Jurkat, Clone E6-1 (cell line): ENCODE measurements at places on chromosomes 3 and 15.
A peak's percentile ranks its signal among the peaks of the same experiment; 100 is the strongest.

DNA sequence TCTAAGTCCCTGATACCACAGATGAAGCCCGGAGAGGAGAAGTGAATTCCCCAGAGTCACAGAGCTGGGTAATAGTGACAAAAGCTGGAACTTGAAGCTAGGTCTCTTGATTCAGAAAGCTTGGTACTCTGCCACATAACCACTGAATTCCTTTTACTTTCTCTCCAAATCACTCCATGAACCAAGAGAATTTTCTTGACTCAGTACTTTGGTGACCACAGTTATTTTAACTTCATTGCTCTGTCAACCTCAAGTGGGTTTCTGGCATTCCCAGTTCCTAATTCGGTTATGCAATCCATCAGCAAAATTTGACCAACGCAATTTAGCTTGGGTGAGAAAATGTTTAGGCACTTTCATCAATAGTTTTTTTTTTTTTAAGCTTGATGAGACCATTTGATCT lies 61.0 kb upstream of the PPARG start:
- DNase-seq: no peak

GRCh38 chr15:61524086-61524485 lies 295.0 kb upstream of the RORA start:
- no peak for DNase-seq

- no peak for DNase-seq
Observed at GRCh38 chr3:158920371-158920770, 118.5 kb downstream of the MFSD1 start.

DNA sequence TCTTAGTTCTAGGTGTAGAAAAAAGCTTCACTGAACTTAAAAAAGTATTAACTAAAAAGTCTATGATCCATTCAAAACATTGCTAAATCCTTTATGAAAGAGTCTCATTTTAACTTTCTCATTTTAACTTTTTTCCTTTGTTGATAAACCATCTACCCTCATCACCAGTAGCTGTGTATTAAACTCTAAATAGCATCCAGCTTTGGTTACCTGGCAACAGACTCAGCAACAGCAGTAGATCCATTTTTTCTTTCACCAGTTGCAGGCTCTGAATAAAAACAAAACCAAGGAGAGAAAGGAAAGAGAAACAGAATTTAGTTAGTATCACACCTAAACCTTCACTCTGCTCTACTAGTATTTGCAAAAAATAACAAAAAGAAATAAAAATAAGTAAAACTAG lies 51.6 kb downstream of the TP53BP1 start:
- peak; percentile 8 for DNase-seq
